ENCODE measurements at places on chromosomes 13 and 19.

GRCh38 chr13:113129921-113130750 lies 7.5 kb downstream of the F10 start:
- H3K4me3 ChIP-seq = no peak overlapping the region
- peaks cover 3% of the 10 kb centered on the region for H3K27me3 ChIP-seq
- no peak overlapping the region for H3K27ac ChIP-seq

DNA sequence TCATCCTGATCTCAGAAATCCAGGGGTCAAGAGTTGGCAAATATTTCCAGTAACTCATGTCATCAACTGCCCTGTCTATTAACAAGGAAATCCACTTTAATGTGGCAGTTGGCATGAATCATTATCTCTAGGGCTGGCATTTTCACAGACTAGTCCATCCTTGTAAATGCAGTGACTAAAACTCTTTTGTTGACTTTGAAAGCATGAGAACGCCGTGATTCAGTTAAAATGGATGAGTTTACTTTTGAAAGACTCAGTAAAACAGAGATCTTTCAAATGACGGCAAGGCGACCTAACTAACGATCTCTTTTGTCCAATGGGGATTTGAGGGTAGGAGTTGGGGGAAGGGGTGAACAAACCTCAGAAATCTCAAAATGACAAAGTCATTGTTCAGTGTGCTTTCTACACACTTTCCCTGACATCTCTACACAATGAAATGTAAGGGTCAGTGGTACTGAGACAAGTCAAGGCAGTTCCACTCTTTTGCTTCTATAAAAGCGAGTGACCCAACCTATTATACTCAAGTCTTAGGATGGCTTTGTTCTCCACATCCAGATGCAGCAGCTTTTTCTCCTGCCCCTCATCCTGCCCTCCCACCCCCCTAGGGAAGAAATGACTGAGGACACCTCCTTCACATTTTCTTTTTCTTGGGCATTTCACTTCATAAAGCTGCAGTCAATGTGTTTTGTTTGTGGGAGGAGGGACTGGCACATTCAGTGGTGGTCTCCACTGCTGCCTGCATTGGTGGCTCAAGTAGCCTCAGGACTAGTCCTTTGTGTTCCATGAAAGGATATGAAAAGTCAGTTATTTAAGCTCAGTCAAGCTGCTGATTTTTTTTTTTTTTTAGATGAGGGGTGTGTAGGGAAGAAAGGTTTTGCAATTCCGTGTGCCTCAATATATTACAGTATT lies 200.5 kb downstream of the ABCC4 start:
- no peaks in the 10 kb centered on the region for H3K27me3 ChIP-seq
- no peak overlapping the region for H3K4me3 ChIP-seq
- H3K36me3 ChIP-seq = no peaks in the 10 kb centered on the region
- no peaks in the 10 kb centered on the region for H3K4me1 ChIP-seq
- H3K27ac ChIP-seq = no peak overlapping the region

DNA sequence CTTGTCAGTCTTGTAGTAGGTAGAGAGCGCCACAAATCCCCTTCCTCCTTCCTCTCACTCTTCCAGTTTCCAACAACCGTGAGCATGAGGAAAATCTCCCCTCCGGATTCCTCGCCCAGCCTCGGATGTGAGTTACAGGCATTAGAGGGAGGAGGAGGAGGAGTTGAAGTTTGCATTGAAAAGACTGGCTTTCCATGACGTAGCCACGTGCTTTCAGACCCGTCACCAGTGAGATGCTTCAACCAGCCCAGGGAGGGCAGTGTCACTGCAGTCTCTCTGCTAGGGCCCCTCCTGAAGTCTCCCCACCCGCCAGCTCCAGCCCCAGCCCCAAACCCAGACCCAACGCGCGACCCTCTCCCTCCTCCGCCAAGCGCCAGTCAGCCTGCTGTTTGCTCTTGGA lies 442 bp upstream of the FGF14 start:
- H3K4me1 ChIP-seq = no peaks in the 10 kb centered on the region
- H3K4me3 ChIP-seq = no peak overlapping the region
- no peaks in the 10 kb centered on the region for H3K27me3 ChIP-seq
- H3K27ac ChIP-seq = no peak overlapping the region

DNA sequence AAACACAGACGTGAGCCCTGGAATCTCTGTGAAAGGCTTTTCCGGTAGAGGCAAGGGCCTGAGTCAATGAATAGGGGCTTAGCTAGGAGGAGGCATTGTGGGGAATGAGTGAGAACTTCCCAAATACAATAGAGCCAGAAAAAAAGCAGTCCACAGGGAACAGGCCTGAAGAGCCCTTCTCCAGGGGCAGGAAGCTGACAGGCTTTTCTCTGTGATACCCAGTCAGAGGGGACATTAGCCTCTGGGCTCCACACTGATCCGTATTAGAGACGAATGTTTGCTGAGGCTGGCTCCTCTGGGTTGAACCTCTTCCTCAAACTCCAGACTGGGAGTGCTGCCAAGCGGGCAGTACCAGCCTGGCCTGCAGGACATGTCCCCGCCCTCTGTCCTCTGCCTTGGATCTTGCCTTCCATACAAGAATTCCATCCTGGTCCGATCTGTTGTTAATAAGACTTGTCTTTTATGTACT lies 2.3 kb downstream of the DHRS12 start:
- no peaks in the 10 kb centered on the region for H3K36me3 ChIP-seq
- H3K27me3 ChIP-seq = no peaks in the 10 kb centered on the region
- peaks cover 33% of the 10 kb centered on the region for H3K4me1 ChIP-seq
- H3K4me3 ChIP-seq = no peak overlapping the region

All from DND-41 (cell line).